ENCODE measurements at places on chromosomes 2 and 18.

DNA sequence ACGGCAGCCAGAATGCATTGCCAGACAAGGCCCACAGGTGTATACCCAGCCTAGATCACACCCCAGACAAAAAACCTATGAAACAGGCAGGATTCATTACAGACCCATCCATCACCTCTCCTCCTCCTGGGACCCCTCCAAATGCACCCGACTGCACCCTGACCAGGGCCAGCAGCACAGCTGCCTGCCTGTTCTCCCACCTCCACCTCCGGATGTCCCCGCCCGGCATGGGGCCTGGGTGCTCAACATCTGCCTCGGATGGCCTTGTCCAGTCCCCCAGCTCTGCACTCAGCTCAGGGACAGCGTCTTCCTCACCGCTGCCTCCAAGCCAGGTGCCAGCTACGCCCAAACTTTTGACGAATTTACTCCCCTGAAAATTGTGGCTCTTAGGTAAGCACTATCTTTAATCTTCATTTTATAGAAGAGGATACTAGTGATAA, 91.1 kb downstream of the TPO start:
- no peak for DNase-seq

DNA sequence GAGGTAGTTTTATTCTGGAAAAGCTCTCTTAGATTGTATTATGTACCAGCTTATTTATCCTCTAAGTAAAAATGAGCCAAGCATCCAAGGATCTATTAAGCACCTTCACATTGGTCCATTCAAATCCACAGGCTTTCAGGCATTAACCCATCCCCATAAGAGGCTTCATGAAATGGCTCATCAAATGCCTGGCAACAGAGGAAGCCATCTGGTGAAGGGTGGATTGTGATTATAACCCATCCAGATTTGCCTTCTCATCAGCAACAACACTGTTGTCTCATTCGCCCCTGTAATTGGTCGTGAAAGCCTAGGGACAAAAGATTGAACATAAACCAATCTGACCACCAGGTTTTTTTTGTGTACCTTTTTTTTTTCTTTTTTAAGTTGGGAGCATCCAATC, 134.3 kb upstream of the TACR1 start:
- no peak for DNase-seq

GRCh38 chr2:24768013-24768412, 25.2 kb downstream of the PTRHD1 start:
- no peak for DNase-seq

DNA sequence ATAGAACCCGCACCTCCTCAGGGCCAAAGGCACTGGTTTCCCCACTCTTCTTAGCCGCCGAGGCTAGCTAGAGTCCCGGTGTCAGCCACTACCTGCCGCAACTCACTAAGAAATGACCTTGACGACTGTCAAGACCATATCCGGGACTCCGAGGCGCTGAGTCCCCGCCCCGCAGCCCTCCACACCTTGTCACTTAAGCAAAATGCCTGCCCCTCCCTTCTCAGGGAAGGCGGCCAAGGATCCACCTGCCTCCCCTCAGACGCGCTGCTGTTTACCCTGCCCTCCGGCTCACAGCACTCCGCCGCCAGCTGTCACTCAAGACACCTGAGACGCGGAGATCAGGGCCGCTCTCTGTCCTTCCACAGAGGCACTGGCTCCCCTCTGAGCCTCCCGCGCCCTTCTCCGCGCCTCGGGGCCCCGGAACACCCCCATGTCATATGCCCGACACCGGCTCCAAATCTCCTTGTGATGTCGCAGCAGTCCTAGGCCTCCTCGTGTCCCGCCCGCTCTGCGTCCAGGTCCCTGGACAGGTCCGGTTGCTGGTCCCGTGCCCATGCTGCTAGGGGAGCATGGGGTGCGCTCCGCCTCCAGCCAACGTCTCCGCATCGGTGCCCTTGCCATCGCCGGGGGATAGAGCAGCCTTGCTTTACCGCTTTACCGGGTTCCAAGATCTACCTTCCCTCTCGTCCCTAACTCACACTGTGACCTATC, 32.5 kb upstream of the REG3G start:
- DNase-seq: no peak

DNA sequence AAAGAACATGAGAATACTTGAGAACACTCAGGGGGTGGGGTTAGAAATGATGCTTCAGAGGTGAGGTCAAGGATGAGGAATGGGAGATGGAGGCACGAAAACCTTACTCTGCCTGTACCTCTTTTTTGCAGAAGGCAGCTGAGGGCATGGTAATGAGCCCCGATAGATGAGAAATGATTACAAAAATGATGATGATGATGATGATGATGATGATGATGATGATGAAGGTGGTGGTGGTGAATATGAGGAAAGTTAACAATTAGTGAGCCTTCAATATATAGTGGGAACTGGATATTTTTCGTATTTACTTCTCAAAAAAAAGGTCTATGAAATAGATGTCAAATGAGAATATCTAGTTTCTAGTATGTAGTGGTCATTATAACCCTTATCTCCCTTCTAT, 584.3 kb downstream of the EPHA4 start:
- no peak for DNase-seq

DNA sequence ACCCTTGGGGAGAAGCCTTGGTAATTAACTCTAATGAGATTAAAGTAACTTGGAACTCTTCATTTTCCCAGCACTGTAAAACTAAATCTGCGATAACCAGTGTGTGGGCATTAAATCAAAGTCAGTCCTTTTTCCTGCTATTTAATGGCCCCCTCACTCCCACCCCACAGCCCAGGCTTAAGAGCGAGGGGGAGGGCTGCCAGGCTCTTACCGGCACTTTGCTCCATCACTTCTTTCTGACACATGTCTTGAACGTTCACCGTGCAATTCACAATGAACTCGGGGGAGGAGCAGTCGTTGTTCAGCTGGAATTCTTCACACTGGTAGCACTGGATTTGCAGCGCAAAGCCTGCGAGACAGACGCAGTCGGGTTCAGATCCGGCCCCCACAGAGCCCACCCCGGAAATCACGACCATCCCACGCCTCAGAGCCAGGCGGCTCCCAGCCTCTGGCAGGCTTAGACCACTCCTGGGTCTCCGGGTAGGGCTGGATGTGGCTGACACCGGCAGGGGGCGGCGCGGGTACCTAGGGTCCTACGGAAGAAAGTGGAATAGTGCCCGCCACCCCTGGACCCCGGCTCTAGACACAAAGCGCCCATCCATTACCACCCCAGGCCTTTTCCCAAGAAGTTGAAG, 1.7 kb downstream of the LYPD1 start:
- no peak for DNase-seq

- DNase-seq: no peak
Measured at GRCh38 chr2:138391946-138392345, 109.6 kb upstream of the SPOPL start.

GRCh38 chr2:25867396-25868003, 10.8 kb downstream of the ASXL2 start:
- no peak for DNase-seq

Measured in breast epithelium (tissue), 4 donors.